Activated CD8-positive, alpha-beta T cell treated with anti-CD3 and anti-CD28 coated beads for 36 hours (primary cell): ENCODE measurements at places on chromosomes 2 and 18. TPM values are rescaled to one million over a fixed set of nuclear protein-coding genes. Genes with fewer than 3 reads are reported as not detected.

DNA sequence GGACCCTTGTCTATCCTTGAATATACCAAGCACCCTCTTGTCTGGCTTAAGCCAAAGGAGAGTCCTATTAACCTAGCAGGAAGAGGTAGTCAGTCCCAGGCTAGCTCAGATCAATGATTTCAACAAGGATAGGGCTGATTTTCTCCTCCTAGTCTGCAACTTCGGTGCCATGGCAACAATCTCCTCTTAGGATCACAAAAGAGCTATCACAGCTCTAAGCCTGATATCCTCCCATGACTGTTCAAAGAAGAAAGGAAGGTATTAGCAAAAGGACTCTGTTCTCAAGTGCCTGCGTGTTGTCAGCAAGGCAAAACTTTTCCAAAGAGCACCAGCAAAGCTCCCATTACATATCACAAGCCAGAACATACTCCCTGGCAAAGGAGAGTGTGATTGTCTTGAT lies 58.7 kb upstream of the DDX18 start:
- no peak for DNase-seq

GRCh38 chr2:67733517-67733916 lies 329.3 kb downstream of the C1D start:
- peak; percentile 28 for DNase-seq

DNA sequence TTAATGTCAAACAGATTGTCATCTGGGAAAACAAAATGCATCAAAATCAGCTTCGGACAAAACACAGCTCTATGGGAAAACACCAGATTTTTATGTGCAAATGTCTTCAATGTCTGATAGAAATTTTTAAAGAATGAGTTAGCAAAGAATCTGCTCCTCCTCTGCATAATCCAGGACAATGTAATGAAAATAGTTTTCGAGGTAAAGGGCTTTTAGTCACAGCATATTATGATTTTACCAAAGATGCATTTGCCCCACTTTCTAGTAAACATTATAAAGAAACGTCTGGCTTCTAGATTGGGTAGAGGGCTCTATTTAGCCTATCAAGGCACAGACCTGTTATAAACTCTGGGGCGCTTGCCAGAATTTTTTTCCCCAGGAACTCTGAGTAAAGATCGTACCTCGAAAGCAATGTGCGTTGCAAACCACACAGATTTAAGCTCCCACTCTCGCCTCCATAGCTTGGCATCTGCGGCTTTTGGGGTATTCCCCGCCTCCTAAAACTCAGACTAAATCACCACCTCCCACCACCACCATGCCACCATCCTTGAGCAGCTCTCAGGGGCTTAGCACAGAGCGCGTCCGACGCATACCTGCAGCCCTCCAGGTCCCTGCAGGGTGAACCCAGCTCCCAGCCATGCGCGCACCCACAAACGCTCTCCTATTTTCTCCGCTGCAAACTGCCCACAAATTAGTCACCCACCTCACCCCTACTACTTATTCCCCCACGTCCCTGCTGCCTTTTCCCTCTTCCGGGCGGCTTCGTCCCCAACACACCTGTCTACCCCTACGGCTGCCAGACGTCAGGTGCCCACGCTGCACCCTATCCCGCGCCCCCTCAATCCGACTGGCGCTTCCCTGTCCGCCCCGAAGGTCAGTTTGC lies 829 bp downstream of the ACVR1C start:
- peak; percentile 67 for DNase-seq

DNA sequence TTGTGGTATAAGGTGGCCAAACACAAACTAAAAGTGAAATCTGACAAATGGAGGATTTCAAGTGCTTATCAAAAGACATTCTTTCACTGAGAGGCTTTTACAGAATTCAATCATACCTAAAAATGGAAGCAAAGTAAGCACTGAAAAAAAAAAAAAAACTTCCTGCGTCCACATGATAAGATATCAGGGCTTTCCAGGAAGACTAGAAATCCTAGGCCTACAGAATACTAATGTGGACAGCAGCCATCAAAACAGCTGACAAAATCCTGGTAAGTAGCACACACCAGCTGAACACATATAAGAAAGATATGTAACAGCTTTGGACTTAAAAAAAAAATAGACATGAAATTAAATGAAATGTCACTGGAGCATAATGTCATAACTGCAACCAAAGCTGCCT lies 178.2 kb downstream of the SUCLG1 start:
- no peak for DNase-seq

DNA sequence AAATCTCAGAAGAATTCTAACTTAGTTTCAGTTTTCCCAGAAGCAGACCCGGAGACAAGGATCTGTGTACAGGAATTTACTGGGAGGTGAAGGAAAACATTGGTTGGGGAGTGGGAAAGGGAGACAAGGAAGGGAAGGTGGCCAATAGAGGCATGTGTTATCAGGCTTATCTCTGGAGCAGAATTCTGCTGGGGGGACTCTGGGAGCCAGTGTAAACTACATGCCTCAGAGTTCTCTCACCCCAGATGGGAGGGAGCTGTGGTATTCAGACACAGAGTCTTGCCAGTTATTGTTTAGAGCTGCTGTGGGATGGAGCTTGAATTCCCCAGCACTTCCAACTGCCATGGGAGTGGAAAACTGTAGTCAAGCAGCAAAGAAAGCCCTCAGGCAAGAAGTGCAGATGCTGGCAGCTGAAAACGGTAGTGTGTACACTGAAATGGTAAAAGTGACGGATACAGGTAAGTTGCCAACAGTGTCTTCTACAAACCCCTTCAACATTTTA lies 19.0 kb downstream of the DNPEP start:
- no peak for DNase-seq

The VIT gene
- not detected for total RNA-seq

The POTEC gene
- not detected for total RNA-seq

The REG1B gene
- total RNA-seq = not detected

The ALK gene
- total RNA-seq = not detected
